ENCODE measurements at places on chromosomes 7 and 10.

- no peak for DNase-seq
Measured at GRCh38 chr7:96300502-96300901, 21.4 kb downstream of the SLC25A13 start.

DNA sequence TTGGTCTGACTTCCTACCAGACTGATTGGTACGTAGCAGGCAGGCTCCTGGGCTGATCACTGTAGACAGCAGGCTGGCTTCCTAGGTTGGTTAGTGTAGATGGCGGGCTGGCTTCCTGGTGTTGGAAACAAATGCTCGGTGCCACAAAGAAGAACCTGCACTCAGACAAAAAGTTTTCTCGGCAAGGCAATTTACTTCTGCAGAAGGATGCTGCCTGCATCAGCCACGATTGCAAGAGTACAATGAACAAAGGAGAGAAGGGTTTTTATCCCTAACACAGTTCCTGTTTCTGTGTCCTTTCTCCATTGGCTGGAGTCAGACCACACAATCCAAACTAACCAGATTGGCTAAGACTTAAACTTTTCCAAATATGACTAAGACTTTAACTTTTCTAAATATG is 123.6 kb upstream of the PPP2R2D start:
- no peak for DNase-seq

- no peak for DNase-seq
Measured at GRCh38 chr7:70703785-70704184, 428.2 kb upstream of the GALNT17 start.

GRCh38 chr10:127148933-127149220 is 47.5 kb downstream of the INSYN2A start:
- DNase-seq: no peak

GRCh38 chr10:62636825-62637248 is 167.7 kb upstream of the ADO start:
- DNase-seq: no peak

DNA sequence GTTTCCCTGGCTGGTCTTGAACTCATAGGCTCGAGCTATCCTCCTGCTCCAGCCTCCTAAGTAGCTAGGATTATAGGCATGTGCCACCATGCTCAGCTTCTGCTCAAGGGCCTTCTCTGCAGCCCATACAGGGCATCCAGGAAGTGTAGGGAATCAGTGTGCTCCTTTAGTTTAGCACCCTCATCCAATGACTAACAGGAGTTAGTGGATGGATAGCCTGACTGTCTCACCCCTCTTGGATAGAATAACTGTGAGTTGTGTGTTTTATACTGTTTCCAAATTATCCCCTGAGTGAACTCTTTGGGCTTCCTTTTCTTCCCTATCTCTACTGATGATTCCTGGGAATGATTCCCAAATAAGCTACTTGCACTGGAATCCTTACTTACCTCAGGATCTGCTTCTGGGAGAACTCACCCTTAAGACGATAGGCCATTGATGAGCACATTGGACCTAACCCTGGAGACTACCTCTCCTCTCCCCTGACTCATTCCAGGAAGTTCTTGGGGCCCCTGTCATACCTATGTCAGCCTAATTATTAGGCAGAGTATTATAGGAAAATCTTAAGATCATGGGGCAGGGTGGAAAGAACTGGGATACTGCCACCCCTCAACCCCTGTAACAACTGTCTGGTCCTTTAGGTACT is 18.5 kb downstream of the STRIP2 start:
- no peak for DNase-seq

DNA sequence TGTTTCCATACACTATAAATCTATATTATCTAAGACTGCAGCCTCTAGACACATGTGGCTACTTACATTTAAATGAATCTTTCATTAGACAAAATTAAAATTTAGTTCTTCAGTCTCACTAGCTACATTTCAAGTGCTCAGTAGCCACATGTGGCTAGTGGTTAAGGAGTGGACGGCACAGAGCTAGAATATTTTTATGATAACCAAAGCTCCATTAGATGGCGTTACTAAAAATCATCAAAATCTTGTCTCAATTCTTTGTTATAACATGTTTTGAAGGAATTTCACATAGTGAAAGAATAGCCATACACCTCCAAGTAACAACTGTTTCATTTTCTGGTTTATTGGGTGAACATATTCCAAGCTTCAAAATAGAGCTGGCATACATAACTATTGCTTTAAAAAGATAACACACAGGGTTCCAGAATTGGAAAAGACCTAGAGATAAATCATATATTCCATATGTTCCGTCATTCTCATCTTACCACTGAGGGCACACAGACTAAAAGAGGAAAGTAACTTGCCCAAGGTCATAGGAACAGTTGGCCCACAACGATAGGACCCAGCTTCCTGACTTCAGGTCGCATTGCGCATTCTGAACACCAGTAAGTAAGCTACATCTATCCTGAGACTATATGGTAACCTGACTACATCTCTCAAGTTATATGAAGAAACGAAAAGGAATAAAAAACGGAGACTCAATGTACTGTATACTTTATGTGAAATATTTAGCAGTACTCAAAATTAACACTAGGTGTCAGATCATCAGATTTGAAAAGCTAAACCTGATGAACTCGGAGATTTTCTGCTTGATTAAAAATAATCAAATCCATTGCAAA is 66.6 kb downstream of the CAV1 start:
- no peak for DNase-seq

DNA sequence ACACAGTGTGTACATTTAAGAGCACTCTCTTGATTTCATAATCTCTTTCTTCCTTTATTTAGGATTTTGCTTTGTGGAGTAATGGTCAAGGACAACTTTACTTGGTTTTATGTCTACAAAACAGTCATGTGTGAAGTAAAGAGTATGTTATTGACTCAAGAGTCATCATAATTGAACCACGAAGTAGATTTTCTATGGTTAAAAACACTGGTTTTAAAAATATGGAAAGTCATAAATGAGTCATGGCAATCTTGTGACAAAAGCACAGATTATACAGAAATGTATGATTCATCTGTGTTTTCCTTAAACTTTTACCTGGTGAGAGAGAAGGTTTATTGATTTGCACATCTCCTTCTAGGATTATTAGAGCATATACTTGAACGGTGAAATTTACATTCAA is 969.7 kb downstream of the GATA3 start:
- DNase-seq: no peak

GRCh38 chr10:101817337-101818118 is 716 bp downstream of the OGA start:
- peak; percentile 55 for DNase-seq

DNA sequence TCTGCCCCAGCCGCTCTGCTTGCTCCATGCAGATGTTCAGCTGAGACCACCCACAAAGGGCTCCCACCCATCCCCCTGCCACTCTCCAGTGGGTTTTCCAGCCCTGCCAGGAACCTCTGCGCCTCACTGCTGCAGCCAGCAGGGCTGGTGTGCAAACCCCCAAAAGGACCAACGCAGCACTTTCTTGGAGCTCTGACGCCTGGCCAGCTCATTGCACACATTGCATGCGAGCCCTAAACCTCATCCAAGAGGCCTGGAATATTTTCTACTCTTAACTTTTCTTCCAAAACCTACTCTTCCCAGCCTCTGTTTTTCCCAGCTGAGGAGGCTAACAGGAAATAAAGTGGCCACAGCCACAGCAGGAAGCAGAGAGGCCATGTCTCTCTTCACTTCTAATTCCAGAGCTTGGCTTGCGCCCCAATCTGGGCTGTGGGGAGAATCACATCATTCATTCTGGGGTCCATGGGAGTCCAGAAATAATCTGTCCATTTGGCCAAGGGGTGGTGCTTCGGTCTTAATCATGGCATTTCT is 4.6 kb upstream of the FAM170B start:
- DNase-seq: no peak

Data from stimulated activated CD4-positive, alpha-beta T cell treated with anti-CD3 and anti-CD28 coated beads, Interleukin-15, amount 100 ng/mL, for 24 hours (primary cell).